ENCODE measurements at places on chromosomes 5 and 9.
A peak's percentile ranks its signal among the peaks of the same experiment; 100 is the strongest.

GRCh38 chr9:124332361-124333202 is 74.8 kb downstream of the NEK6 start:
- DNase-seq = no peak

DNA sequence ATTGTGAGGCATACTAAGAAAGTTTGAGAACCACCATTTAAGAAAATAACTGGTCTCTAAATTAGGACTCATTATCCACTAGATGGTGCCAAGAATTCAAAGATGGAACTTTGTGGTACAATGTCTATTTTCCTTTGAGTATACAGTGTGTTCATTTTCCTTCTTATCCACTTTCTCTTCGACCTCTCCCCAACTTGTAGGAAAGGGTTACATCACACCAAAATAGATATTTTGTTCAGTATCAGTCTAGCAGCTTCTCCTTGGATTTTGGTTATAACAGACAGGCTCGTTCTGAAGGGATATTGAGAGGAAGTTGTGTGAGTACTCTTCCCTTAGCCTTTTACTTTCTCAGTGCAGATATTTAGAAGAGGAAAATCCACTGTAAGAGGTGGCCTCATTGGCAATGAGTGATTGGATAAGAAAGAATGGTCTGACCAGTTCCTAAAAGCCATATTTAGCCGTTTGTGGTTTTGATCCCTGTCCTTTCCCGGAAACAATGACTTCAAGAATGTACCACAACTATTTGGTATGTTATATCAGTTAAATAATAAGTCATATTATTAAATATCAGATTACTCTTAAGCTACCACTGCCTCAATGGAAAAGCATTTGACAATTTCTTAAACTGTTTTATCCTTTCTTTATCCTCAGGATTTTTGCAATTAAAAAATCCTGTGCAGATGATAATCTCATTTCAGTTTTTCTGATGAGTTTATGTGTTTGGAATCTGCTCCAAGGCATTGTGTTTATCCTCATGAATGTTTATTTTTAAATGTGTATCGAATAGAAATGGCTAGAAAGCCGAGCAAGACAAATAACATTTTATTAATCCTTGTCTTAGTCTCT is 69.0 kb upstream of the GRAMD2B start:
- peak; percentile 97 for DNase-seq

DNA sequence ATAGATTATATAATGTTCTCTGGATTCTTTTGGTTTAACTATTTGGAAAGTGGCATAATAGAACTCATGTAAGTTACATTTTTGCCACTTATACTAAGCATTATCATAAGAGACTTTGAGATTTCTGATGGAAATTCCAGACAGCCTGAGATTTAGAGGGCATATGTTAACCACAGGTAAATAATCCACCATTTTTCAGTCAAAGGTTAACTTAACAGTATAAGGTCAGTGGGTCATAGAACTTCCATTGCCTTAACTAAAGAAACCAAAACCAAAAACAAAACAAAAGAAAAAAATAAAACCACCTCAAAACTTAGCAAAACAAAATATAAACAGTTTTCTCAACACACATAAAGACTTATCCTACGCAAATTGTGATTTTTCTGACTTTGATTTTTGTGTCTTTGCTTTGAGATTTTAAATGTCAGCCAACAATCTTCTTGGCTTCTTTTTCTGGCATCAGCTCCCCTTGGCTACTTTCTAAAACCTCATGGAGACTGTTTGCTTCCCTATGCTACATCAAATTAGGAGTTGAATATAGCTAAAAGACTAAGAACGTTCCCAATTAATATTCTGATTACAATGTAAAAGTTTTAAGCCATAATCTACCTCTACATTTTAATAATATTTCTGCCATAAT is 430.1 kb upstream of the DAB2 start:
- no peak for DNase-seq

- no peak for DNase-seq
Observed at GRCh38 chr5:132055808-132056609, 4.4 kb upstream of the IL3 start.

- no peak for DNase-seq
Observed at GRCh38 chr5:75654693-75655295, 43.5 kb downstream of the ANKDD1B start.

DNA sequence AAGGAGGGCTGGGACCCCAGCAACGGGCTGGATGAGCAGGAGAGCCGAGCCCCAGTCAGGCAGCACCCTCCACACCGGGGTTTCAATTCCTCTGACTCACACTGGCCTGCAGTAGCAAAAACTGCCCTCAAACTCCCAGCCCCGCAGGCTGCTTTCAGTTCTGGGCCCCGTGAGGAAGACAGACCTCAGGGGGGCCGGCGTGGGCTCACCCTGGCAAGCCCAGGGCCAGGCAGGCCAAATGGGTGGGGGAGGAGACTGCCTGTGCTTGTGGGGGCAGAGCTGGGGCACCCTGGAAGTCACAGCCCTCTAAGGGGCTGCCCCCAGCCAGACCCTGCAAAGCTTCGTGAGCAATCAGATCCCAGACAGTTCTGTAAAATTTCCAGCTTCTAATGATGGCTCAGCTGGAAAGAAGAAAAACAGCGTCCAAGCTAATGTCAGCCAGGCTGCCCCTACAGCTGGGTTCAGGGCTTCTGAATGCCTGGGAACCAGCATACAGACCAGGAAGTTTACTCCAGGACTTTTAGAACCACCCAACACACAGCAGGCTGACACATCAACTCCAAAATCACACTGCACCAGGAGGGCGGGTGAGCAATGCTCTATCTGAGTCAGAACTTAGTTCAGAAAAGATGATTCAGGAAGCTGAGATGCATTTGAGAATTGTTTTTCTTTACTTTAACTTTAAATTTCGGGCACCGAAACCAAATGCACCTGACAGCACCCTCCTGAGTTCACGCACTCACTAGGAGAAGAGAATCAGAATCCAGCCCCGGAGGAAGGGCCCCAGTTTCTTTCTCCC is 34.7 kb downstream of the LPCAT1 start:
- no peak for DNase-seq

DNA sequence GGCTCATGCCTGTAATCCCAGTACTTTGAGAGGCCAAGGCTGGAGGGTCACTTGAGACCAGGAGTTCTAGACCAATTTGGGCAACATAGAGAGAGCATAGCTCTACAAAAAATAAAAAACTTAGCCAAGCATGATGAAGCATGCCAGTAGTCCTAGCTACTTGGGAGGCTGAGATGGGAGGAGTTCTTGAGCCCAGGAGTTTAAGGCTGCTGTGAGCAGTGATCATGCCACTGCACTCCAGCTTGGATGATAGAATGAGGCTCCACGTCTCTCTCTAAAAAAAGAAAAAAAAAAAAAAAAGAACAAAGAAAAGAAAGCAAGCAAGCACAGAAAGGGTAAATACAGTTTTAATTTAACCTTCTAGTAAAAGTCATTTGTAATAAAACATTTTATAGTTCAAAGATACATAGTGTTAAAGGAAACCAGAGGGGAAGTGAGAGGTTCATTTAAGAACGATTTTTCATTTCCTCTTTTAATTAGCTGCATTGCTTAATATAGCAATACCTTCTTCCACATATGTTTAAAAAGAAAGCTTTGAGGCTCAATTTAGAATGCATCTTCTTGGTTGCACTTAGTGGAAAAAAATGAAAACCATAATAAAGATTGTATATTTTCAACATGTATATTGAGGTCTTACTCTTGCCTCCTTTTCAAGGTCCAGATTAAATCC is 14.9 kb downstream of the GAPT start:
- no peak for DNase-seq

- DNase-seq = no peak
Observed at GRCh38 chr9:71544464-71544863, 223.8 kb downstream of the CEMIP2 start.

DNA sequence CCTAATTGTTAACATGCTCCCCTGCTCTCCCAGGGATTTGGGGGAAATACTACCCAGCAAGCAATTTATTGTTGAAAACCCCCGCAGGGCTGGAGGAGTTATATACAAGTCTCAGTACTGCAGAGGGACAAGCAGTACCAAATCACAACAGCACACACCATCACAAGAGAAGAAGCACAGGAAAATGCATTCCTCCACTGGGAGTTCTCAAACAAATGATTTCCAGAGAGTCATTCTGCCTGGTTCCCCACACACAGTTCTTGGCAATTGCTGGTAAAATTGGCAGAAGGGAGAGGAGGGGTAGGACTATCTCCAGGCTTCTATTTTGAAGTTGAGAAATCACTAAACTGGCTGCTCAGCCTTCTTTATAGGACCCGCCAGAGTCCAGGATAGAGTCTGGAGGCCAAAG is 16.8 kb downstream of the SIL1 start:
- no peak for DNase-seq

GRCh38 chr5:33769968-33770367 is 121.8 kb downstream of the ADAMTS12 start:
- DNase-seq = no peak

- no peak for DNase-seq
Observed at GRCh38 chr9:89844075-89844474, 239.3 kb downstream of the GADD45G start.

GRCh38 chr9:102185371-102185770 is 446.9 kb upstream of the GRIN3A start:
- no peak for DNase-seq

GRCh38 chr5:161344234-161344633 is 202.3 kb downstream of the GABRB2 start:
- DNase-seq = no peak

DNA sequence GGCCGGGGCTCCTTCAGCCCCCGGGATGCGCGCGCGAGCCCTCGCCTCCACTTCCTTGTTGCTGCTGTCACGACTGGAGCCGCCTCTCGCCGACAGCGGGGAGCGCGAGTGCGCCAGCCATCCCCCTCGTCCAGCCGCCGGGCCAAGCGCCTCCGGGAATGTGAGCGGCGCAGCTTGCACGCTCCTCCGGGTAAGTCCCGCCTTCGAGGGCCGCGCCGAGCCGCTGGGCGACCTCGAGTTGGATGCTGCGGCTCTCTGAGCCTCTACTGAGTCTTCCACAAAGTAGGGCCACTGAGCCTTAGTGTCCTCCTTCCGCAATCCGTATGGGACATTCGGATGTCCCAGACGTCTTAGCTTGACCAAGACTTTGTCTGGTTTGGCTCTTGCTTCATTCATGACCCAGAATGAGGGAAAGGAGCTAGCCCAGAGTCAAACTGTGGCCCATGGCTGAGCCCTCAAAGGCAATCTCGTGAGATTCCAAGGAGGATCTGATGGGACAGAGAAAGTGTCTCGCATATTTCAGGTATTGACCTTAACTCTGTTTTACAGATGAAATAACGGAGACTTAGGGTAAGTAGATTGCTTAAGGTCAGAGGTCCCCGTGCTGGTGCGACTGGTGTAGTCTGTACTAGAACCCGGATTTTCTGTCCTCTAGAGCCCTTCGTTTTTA is 586 bp downstream of the HMGXB3 start:
- no peak for DNase-seq

GRCh38 chr9:81266086-81266485 is 423.3 kb downstream of the TLE1 start:
- no peak for DNase-seq

GRCh38 chr9:38386319-38386895 is 6.1 kb upstream of the ALDH1B1 start:
- DNase-seq = no peak

DNA sequence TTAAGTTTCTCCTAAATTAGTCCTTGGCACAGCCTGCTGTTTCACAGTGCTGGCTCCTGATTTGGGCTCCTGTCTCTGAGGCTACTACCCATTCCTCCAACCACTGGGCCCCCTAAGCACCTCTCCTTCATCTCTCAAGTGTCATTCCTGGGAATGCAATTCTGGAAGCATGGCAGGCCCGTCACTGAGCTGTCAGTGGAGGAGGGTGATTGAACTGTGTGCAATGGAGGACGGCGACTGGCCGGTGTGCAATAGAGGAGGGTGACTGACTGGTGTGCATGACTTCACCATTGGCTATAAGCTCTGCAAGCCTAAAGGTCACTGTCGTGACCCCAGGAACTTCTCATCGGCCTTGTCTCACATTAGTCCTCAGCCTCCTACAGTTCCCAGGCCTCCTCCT is 12.4 kb upstream of the IL17B start:
- no peak for DNase-seq

GRCh38 chr9:14441115-14441514 is 127.2 kb upstream of the NFIB start:
- no peak for DNase-seq

- DNase-seq = no peak
Observed at GRCh38 chr9:137674976-137675320, 56.1 kb downstream of the EHMT1 start.

- peak; percentile 75 for DNase-seq
Observed at GRCh38 chr5:96254980-96255691, 177.9 kb downstream of the PCSK1 start.

DNA sequence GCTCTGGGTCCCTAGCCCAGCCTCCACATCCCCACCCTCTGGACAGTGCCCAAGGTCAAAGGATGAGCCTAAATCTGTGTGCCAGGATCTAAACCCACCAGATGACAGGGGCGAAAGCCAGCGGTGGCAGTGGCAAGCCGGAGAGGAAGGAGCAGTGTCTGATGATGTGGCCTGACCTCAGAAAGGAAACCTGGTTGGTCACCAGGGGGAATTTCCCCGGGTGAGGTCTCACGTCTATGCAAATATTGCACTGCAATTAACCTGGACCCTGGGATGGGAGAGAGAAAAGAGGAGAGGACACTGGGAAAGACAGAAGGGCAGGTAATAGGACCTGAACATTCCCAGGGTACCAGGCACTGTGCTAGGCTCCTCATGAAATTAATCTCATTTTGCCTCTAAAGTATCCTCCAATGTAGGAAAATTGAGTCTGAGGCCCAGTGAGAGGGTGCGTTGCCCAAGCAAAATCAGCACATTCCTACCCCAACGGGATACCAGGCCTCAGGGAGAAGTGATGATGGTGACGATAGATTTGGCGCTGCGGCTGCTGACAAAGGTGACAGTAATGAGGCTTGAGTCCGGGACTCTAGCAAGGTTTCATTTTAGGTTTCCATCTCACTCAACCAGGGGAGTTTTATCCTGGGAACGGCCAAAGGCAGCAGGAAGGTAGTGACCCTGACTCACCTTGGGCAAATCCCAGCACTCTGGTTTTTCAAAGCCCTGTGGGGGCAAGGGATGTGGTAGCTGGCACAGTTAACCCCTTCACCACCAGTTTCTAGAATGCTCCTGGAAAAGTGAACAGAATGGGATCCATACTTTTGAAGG is 13.4 kb upstream of the TNIP1 start:
- no peak for DNase-seq

DNA sequence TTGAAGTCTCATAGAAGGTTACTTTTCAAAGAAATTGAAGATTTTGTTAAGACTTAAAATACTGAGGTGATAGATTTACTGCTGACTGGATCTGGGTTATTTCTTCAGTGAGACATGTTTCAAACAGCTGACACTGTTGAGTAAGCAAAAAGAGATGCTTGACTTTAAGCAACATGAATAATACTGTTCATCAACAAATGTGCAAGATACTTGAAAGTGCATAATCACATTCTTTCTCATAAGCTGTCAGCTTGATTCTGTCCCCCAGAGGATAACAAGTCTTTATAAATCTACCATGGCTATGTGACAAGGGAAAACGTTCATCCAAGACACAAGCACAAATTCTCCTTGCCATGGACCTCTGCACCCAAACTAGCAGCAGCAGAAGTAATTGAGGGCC is 260.1 kb upstream of the CDH18 start:
- DNase-seq = no peak

- no peak for DNase-seq
Observed at GRCh38 chr9:12516573-12516972, 176.6 kb upstream of the TYRP1 start.

Measured in H4 (cell line).